T-cell (primary cell): ENCODE measurements at places on chromosomes 7 and 10. TPM values are rescaled to one million over a fixed set of nuclear protein-coding genes. Genes with fewer than 3 reads are reported as not detected.

- H3K36me3 ChIP-seq, result no peaks in the 10 kb centered on the region
- H3K4me3 ChIP-seq, result no peak overlapping the region
- H3K27ac ChIP-seq, result no peak overlapping the region
- no peaks in the 10 kb centered on the region for H3K4me1 ChIP-seq
- no peak for DNase-seq
Observed at GRCh38 chr7:47873762-47874161, 74.5 kb downstream of the PKD1L1 start.

Gene NKX1-2
- 0.12 TPM for total RNA-seq

GRCh38 chr7:98120559-98120958 is 13.9 kb downstream of the LMTK2 start:
- H3K36me3 ChIP-seq, result peaks cover 2% of the 10 kb centered on the region
- H3K4me1 ChIP-seq, result no peaks in the 10 kb centered on the region
- H3K4me3 ChIP-seq, result no peak overlapping the region

DNA sequence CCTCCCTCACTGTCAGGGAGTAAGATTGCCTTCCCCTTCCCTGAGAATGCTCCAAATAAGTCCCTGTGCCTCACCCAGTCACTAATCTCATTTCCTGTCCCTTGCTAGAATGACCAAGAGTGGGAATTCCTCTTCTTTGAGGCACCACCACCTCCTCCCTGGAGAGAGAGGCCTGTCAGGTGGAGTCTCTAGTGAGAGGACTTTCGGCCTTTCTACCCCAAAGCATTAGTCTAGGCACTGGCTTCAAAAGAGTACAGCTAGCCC is 145.0 kb downstream of the PTPN20 start:
- H3K4me1 ChIP-seq, result no peaks in the 10 kb centered on the region
- no peak overlapping the region for H3K4me3 ChIP-seq
- H3K36me3 ChIP-seq, result no peaks in the 10 kb centered on the region
- H3K27me3 ChIP-seq, result no peaks in the 10 kb centered on the region

DNA sequence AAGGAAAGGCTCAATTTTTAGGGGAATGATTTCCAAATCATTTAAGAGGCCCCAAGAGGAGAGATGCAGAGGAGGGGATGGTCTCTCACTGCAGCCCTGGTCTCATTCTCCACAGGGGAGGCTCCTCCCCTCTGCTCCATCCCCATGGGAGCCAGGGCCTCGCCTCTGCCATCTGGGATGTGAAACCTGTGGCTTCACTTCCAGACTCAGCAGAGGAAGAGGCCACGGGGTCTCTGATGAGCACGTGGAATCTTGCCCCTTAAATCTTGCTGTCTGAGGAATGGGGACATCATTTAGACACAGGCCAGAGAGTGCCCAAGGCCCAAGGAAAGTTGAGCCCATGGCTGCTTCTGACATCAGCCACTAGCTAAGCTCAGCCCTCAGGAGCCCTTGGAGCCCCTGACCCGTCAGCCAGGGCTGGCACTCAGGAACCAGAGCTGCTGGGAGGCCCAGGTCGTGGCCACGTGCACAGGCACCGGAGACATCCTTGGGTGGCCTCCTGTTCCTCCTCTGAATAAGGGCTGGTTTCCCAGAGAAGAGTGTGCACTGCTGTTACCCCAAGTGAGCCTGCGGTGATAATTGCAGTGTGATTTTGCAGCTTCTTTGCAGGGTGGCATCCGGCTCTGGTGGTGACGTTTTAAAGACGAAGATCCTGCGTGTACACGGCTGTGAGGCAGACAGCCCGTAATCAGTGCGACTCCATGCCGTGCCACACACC is 50.5 kb downstream of the VIPR2 start:
- DNase-seq, result no peak
- H3K27me3 ChIP-seq, result no peaks in the 10 kb centered on the region
- no peak overlapping the region for H3K27ac ChIP-seq
- no peak overlapping the region for H3K4me3 ChIP-seq
- no peaks in the 10 kb centered on the region for H3K4me1 ChIP-seq

Gene PDE1C
- not detected for total RNA-seq

GRCh38 chr7:24756545-24757352 is 515 bp downstream of the GSDME start:
- peaks cover 11% of the 10 kb centered on the region for H3K27me3 ChIP-seq
- no peak for DNase-seq
- H3K27ac ChIP-seq, result no peak overlapping the region
- H3K36me3 ChIP-seq, result no peaks in the 10 kb centered on the region

GRCh38 chr10:13000431-13000830 is 1.1 kb downstream of the CCDC3 start:
- H3K27me3 ChIP-seq, result peaks cover 16% of the 10 kb centered on the region
- no peak overlapping the region for H3K4me3 ChIP-seq
- no peaks in the 10 kb centered on the region for H3K4me1 ChIP-seq
- no peak overlapping the region for H3K27ac ChIP-seq

Gene ANK3
- total RNA-seq, result 47.3 TPM

GRCh38 chr10:4652111-4653010 is 173.6 kb upstream of the AKR1E2 start:
- no peaks in the 10 kb centered on the region for H3K36me3 ChIP-seq
- peaks cover 4% of the 10 kb centered on the region for H3K4me1 ChIP-seq
- no peak overlapping the region for H3K27ac ChIP-seq
- no peak for DNase-seq

Gene SLC26A5
- not detected for total RNA-seq

DNA sequence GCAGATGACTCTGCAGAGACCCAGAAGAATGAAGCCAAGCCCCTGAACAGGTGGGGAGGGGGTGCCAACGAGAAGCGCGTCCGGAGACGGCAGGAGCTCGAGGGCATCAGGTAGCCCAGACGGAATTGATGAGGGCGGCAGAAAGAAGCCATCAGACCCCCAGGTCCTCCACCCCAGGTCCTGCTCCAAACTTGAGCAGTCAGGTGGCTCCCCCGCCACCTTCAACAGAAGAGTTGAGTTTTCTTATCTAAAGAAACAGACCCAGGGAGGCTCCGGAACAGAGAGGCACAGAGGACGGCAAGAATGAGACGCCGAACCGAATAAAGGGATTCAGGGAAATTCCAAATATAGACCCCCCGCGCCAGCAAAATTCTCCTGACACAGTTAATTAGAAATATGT is 22.2 kb downstream of the RGS10 start:
- peak overlapping the region; percentile 54 for H3K27ac ChIP-seq
- no peaks in the 10 kb centered on the region for H3K27me3 ChIP-seq
- H3K4me3 ChIP-seq, result no peak overlapping the region
- DNase-seq, result no peak
- peaks cover 11% of the 10 kb centered on the region for H3K36me3 ChIP-seq

DNA sequence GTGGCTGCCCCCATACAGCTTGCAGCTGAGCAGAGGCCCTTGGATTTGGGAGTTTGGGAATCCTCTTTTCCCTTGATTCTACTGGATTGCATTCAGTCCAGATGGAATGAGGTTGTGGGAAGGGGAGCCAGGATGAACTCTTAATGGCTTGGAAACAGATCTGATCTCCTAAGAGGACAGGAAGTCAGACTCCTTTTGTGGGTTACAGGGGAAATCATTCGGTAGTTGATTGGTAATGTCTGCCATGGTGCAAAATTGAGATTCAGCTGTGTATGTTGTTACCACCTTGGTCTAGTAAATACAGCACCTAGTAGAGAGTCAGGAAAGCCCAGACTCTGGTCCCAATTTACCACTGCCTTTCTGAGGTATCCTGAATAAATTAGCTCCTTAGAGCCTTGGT is 144.2 kb upstream of the TNRC18 start:
- H3K36me3 ChIP-seq, result no peaks in the 10 kb centered on the region
- H3K27me3 ChIP-seq, result peaks cover 21% of the 10 kb centered on the region

- no peak for DNase-seq
- no peak overlapping the region for H3K27ac ChIP-seq
- no peaks in the 10 kb centered on the region for H3K36me3 ChIP-seq
- H3K4me1 ChIP-seq, result no peaks in the 10 kb centered on the region
- no peak overlapping the region for H3K4me3 ChIP-seq
- H3K27me3 ChIP-seq, result no peaks in the 10 kb centered on the region
Observed at GRCh38 chr10:52215745-52216361, 98.2 kb upstream of the DKK1 start.

DNA sequence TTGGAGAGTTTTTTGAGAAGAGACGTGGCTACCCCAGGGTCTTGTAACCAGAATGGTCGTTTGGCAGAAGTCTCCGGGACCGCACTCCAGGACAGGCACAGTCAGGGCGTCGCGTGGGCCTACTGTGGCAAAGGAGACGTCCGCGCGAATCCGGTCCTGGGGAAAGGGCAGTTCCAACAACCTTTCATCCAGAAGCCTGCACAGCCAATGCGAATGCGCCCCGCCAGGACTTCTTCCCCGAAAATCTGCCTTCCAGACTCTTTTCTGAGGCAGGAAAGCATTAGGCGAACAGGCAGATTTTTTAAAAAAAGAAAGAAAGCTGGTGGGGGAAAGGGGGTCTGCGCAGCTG is 2.0 kb downstream of the HPSE2 start:
- H3K27me3 ChIP-seq, result peaks cover 51% of the 10 kb centered on the region
- no peak overlapping the region for H3K4me3 ChIP-seq
- H3K27ac ChIP-seq, result no peak overlapping the region
- DNase-seq, result no peak
- peaks cover 22% of the 10 kb centered on the region for H3K4me1 ChIP-seq

DNA sequence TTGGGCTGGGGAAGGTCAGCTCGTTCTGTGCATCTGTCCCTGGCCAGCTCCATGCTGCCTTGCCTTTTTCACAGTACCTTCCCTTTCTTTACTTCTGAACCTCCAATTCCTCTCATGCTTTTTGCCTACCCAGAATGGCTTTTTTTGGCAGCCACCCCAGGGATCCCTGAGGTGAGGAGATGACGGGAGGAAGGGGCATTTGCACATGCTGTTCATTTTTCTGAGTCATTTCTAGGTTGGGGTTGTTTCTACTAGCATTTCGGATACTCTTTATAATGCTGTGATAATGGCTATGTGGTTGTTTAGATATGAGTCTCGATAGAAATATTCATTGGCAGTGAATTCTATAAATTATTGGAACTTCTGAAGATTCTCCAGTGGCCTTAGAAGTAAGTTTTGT is 415.1 kb upstream of the FZD8 start:
- no peaks in the 10 kb centered on the region for H3K27me3 ChIP-seq
- no peaks in the 10 kb centered on the region for H3K4me1 ChIP-seq
- H3K4me3 ChIP-seq, result no peak overlapping the region
- H3K27ac ChIP-seq, result no peak overlapping the region

GRCh38 chr10:53239873-53240272 is 467.3 kb upstream of the MBL2 start:
- H3K27ac ChIP-seq, result no peak overlapping the region
- no peaks in the 10 kb centered on the region for H3K36me3 ChIP-seq
- DNase-seq, result no peak
- no peaks in the 10 kb centered on the region for H3K27me3 ChIP-seq
- no peak overlapping the region for H3K4me3 ChIP-seq

Gene LRRN3
- 18.5 TPM for total RNA-seq

GRCh38 chr7:131272086-131272485 is 55.6 kb upstream of the MKLN1 start:
- H3K36me3 ChIP-seq, result no peaks in the 10 kb centered on the region
- H3K27ac ChIP-seq, result no peak overlapping the region
- no peak for DNase-seq

Gene FKBP6
- total RNA-seq, result not detected

GRCh38 chr7:90710466-90710850 is 114.3 kb downstream of the CDK14 start:
- H3K27me3 ChIP-seq, result no peaks in the 10 kb centered on the region
- H3K4me1 ChIP-seq, result no peaks in the 10 kb centered on the region
- H3K4me3 ChIP-seq, result no peak overlapping the region
- H3K27ac ChIP-seq, result no peak overlapping the region

Gene LBX1
- total RNA-seq, result not detected

DNA sequence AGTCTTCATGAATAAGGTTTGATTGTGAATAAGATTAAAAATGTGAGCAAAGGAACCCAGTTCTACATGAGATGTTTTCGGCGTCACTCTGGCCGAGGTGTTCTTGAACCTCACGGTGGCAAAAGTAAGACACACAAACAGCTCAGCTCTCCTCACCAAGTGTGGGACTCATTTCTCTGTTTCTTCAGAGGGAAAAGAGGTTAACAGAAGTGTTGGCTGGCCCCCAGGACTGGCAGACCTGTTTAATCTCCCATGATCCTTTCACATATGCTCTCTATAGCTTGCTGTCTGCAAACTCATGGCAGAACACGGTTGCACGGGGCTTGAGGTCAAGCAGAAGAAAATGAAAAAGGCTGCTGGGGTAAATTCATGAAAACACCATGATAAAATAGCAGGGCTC is 394.4 kb downstream of the CALN1 start:
- DNase-seq, result no peak
- H3K4me3 ChIP-seq, result no peak overlapping the region
- no peaks in the 10 kb centered on the region for H3K4me1 ChIP-seq

Gene SAP25
- 119 TPM for total RNA-seq

- H3K27me3 ChIP-seq, result no peaks in the 10 kb centered on the region
- no peak for DNase-seq
- no peak overlapping the region for H3K4me3 ChIP-seq
- peaks cover 11% of the 10 kb centered on the region for H3K4me1 ChIP-seq
- peaks cover 11% of the 10 kb centered on the region for H3K36me3 ChIP-seq
Observed at GRCh38 chr10:73814896-73815718, 3.7 kb upstream of the NDST2 start.

Gene CYP2C8
- total RNA-seq, result 0.55 TPM

DNA sequence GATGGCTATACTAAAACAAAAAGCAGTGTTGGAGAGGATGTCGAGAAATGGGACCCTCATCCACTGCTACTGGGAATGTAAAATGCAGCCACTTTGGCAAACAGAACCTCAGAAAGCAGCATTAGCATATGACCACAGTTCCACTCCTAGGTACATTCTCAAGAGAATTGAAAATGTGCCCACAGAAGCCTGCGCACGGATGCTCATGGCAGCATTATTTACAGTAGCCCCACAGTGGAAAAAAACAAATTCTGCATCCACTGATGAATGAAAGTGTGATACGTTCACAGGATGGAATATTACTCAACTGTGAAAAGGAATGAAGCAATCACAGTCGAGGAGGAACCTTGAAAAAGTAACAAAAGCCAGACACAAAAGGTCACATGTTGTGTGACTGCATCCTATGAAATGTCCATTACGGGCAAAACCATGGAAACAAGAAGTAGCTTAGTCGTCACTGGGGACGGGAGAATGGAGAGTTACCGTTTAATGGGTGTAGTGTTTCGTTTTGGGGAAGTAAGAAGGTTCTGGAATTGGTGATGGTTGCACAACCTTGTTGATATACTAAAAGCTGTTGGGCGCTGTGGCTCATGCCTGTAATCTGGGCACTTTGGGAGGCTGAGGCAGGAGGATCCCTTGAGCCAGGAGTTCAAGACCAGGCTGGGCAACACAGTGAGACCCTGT is 2.5 kb upstream of the UPK3B start:
- no peak overlapping the region for H3K4me3 ChIP-seq
- H3K36me3 ChIP-seq, result peaks cover 11% of the 10 kb centered on the region
- no peak for DNase-seq

GRCh38 chr10:104281694-104282093 is 12.7 kb downstream of the GSTO2 start:
- H3K27ac ChIP-seq, result no peak overlapping the region
- no peak overlapping the region for H3K4me3 ChIP-seq
- H3K36me3 ChIP-seq, result no peaks in the 10 kb centered on the region
- H3K27me3 ChIP-seq, result no peaks in the 10 kb centered on the region
- no peaks in the 10 kb centered on the region for H3K4me1 ChIP-seq
